Non-pigmented ciliary epithelial cell (primary cell): ENCODE measurements at places on chromosomes 12 and 14.

DNA sequence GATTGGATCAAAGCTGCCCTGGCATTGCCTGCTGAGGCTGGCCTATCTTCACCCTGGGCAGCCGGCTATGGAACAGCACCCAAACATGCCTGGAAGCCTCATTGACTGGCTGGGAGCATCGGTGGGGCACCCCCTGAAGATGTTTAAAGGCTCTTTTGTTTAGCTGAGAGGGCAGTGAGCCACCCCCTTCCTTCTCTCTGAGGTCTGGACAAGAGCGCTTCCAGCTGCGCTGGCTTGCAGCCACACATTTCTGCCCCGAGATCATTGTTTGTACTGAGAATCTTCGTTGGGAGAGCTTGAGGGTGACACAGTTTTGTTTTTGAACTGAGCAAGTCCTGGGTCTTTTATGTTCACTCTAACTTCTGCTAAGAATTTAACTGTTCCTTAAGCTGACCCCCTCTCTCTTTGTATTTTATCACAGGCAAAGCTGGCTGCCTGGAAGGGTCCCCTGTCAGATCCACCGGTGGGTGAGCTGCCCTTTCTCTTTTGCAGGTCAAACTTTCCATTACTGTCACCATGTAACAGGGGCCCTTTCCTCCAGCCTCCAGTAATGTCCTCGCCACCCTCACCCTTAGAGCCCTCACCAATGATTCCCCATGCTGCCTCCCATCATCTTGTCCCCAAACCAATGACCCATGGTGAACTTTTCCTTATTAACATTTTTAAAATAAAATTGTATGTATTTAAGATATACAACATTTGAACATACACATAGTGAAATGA, 212.2 kb downstream of the KIF26A start:
- DNase-seq = no peak

- no peak for DNase-seq
These were observed 58.0 kb downstream of the PAPLN start for GRCh38 chr14:73295198-73295796.

GRCh38 chr14:31893221-31893757, 183.8 kb upstream of the ARHGAP5 start:
- no peak for DNase-seq

GRCh38 chr12:124841558-124841945, 22.1 kb downstream of the SCARB1 start:
- DNase-seq = no peak

DNA sequence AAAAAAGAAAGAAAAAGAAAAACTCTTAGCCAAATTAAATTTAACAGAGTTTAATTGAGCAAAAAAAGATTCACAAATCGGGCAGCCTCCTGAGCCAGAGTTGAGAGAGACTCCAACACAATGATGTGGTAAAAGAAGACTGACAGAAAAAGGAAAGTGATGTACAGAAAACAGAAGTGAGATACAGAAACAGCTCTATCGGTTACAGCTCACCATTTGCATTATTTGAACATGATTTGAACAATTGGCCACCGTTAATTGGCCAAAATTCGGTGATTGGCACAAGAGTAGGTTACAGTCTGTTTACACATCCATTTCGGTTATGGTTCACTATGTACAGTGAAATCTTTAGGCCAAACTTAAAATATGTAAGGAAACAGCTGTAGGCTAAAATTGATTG, 117.7 kb downstream of the SPTSSA start:
- DNase-seq = no peak

- DNase-seq = no peak
These were observed 368.3 kb downstream of the ADGRD1 start for GRCh38 chr12:131321988-131322387.

DNA sequence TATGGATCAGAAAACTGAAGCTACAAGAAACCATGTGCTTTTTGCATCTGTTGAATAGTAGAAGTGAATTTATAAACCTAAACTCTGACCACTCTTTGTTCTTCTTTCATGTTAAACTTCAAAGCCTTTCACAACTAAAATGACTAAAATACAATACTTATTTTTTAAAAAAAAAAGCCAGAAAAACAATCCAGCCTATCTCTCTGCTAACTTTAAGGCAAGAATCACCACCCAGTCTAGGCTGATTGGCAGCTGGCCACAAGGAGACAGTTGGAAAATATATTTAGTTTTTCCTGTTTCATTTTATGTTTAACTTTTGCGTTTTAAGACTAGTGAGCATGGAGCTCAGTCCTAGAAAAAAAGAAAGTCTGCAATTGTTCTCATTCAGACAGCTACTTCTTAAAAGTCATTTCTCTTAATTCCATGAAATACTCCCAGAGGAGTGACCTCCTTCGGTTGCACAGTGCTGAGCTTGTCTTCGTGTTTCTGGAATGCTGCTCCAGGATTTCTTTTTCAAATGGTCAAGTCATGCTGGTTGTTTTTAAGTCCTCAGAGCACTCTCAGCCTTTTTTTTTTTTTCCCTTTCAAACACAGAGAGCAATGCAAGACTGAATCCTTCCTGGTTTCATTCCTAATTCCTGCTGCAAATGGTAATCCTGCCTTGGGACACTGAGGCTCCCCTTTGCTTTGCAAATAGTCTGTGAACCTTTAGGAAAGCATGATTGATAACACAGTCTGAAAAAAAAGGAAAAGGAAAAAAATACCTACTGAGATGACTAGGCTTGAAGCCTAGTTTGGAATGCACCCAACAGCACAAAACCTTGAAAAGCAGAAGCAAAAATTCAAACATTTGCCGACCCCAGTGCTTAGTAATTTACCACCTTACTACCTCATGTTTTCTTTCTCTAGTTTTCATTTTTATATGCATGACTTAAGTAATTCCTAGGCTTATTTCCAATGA, 233.3 kb upstream of the DAAM1 start:
- no peak for DNase-seq

DNA sequence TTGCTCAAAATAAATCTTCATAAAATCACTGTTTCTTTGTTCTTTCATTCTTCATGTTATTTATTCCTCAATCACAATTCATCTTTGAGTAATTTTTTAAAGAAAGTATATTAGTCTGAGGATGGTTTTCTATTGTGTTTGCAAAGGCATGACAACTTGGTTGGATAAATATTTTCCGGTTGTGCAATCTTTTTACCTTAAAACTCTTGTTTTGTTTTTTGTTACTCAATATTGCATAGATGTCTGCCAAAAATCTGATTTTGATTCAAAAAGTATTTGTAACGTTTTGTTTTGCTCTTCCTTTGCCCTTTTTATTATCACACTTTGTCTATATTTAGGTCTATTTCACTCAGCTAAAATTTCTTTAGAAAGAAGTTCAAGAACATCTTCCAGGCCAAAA, 86.2 kb upstream of the SYT1 start:
- DNase-seq = no peak

GRCh38 chr14:93375673-93376156, 28.7 kb downstream of the COX8C start:
- no peak for DNase-seq

DNA sequence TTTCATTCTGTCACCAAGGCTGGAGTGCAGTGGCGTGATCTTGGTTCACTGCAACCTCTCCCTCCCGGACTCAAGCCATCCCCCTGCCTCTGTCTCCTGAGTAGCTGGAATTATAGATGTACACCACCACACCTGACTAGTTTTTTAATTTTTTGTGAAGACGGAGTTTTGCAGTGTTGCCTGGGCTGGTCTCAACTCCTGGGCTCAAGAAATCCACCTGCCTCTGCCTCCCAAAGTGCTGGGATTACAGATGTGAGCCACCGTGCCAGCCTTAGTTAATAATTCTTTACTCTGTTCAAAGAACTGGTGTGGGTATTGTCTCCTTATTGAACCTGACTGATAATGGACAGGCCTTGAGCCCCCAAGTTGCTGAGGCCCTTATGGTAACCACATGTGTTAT, 10.4 kb upstream of the KRT7 start:
- no peak for DNase-seq

GRCh38 chr12:20695232-20695631, at the start of gene SLCO1C1:
TSS of gene SLCO1C1 (plus strand) at chr12:20695332. CDS start at chr12:20699577, 4,245 bp downstream.
- no peak for DNase-seq

DNA sequence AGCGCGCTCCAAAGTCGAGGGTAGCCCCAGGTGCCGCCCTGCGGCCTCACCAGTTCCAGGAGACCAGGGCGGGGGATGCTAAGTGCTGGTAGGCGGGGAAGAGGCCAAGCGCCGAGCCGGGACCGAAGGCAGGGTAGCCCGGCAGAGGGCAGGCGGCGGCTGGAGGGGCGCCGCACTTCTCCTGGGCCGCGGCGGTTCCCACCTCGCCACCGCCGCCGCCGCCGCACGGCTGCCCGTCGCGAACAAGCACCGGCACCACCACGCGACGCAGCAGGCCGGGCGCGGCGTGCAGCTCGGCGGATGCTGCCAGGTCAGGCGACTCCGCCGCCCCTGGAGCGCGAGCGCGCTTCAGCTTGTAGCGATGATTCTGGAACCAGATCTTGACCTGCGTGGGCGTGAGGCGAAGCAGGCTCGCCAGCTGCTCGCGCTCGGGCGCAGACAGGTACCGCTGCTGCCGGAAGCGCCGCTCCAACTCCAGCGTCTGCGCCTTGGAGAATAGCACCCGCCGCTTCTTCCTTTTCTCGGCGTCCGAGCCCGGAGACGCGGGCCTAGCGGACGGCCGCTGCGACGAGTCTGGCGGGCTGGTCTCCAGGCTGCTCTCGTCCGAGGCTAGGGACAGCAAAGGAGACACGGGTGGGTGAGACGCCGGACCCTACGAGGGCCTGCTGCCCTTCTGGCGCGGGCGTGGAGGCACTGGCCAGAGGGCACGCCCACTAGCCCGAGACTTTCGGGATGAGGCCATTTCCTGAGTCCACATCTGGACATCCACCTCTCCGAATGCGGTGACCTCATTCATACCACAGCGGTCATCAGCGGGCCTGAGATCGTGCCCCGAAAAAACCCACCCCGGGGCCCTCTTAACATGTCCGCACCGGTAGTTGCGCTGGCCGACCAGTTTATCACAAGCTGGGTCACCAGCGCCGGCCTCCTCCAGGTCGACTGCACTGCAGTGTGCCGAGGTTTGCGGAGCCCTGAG, 1.3 kb downstream of the NKX2-8 start:
- no peak for DNase-seq

DNA sequence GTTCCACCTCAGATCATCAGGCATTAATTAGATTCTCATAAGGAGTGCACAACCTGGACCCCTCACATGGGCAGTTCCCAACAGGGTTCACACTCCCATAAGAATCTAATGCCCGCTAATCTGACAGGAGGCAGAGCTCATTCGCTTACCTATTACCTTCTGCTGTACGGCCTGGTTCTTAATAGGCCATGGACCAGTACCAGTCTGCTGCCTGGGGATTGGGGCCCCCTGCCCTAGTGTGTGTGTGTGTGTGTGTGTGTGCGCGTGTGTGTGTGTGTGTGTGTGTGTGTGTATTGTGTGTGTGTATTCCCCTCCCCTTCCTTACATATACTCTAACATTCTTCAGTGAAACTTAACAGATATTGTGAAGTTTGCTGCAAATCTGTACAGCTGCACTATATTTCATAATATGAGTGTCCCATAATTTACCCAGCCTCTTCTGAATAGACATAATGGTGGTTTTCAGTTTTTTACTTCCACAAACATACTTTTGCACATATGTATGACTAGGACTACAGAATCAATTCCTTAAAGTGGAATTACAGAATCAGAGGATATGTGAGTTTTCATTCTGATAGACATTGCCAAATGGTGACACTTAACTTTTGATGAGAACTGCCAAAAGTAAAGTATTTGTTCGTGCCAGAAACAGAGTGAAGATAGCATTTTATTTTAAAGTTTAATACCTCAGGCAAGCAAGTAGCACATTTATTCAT, 205.2 kb upstream of the EEA1 start:
- DNase-seq = no peak

DNA sequence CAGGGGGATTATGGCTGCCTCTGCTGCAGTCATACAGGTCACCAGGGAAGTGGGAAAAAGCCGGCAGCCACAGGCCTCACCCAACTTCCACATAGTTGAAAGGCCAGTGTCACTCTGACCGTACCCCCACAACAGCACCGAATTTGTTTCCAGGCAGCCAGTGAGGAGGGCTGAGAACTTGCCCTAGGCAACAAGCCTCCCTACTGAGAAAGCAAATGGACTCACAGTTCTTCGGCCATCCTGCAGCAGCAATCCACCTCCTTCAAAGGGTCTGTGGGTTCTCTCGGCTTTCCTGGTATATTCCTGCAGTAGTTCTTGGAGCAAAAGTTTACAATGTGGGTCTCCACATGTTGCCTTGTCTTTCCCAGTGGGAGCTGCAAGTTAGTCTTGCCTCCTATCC, 251.3 kb downstream of the ETNK1 start:
- no peak for DNase-seq

- DNase-seq = no peak
These were observed 5.8 kb downstream of the ASCL4 start for GRCh38 chr12:107780298-107780697.

GRCh38 chr12:4420138-4420670, 25.4 kb downstream of the FGF6 start:
- DNase-seq = no peak

DNA sequence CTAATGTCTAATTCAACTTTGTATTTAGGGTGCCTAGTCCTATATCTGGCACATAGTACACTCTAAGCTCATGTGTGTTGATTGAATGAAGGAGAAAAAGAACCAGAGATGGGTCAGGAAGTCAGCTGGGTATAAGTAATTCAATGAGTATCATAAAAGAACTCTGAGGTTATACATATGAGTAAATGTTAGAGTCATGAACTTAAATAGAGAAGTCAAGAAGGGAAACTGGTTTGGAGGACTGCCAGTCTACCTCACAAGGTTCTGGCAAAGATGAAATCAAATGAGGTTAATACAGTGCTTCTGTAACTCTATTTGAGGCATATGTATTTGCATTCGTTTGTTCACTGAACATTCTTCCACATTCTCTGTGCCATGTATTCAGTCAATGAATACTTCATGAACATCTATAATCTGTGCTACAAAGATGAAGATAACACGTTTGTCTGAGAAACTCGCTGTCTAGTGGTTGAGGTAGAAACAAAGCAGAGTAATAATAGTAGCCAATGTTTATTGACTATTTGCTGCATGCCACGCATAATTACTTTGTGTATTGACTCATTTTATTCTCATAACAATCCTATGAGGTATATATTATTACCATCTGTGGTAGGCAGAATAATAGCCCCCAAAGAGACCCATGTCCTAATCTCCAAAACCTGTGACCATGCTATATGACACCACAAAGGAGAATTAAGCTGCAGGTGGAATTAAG, 88.9 kb downstream of the PTGER2 start:
- DNase-seq = peak; percentile 14

- no peak for DNase-seq
These were observed 46.8 kb downstream of the LRIG3 start for GRCh38 chr12:58873496-58873895.

- peak; percentile 95 for DNase-seq
These were observed 12.4 kb downstream of the CALM1 start for GRCh38 chr14:90409209-90409730.
